ENCODE measurements at places on chromosomes 3 and 15.

DNA sequence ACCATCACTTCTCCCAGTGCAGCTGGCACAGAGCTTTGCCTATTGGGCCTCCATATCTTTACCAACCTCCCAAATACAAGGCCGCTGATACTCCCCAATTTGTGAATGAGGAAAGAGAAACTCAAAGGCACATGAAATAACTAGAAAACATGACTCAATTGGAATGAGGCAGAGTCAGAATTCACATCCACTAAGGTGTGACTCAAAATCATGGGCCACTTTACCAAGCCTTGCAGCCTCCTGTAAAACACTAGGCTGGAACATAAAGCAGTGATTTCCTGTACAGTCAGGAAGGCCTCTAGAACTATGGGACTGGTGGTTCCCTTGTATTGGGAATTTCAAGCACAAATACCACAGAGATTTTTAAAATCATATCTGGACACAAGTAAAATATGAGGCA, 128.6 kb downstream of the DCLK3 start:
- no peak for DNase-seq

GRCh38 chr3:60282866-60283265, 968.4 kb downstream of the FHIT start:
- no peak for DNase-seq

- no peak for DNase-seq
Observed at GRCh38 chr3:57659806-57660439, 33.0 kb downstream of the DENND6A start.

GRCh38 chr15:38524156-38524555, 40.5 kb downstream of the RASGRP1 start:
- DNase-seq, result no peak

GRCh38 chr3:72319194-72320094, 528.8 kb downstream of the SHQ1 start:
- DNase-seq, result no peak

DNA sequence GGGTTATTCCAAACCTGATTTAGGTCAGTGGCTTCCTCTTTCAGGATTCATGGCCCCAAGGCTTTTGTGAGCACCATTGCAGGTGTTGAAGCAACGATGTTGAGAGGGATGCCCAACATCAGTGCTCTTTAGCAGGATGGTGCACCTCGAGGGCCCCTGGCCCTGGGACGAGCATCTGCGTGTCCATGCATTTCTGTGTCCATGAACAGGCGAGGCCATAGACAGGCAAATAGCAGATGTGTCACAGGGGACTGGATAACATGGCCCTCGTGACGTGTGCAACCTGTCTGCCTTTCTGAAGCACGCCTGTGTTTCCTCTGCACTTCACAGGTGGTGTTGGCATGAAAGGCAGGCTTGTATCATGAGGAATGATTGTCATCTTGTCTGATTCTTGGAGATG, 132.3 kb downstream of the SNRPN start:
- no peak for DNase-seq

DNA sequence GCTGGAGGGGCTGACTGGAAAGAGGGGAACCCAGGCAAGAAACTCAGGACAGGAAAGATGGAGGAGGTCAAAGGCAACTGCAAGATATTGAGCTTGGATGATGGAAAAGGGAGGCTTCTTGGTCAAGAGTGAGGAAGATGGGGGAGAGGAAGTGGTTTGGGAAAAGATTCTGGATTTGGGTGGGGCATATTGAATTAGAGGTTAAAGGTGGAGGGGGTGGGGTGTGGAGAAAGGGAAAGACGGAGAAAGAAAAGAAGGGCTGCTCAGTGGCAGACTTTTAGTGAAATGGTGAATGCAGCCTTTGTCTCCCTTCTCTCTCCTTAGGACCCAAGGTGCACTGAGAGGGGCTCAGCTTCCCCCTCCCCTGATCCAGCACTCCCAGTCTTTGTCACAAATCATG, 655 bp upstream of the FAM3D start:
- DNase-seq, result no peak

- no peak for DNase-seq
Observed at GRCh38 chr3:188680605-188681004, 491.2 kb upstream of the TPRG1 start.

DNA sequence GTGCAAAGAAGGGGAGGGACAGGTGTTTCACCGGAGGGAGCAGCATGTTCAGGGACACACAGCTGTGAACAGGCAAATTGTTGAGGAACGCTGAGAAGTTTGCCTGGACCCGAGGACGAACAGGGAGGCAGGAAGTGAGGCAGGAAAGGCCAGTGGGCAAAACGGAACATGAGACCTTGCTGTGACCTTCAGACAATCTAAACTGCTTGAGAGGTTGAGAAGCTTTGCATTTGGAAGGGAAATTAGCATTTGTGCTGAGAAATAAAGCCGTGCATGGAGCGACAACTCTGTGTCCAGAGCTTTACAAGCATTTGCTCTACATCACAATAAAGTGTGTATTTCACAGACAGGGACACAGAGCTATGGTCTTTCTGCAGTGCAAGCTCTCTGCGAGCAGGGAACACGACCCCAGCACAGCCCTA, 47.9 kb downstream of the CDC25A start:
- no peak for DNase-seq

- no peak for DNase-seq
Observed at GRCh38 chr3:109548192-109548938, 211.0 kb upstream of the DPPA4 start.

- DNase-seq, result no peak
Observed at GRCh38 chr3:108006881-108007331, 83.9 kb downstream of the CD47 start.

DNA sequence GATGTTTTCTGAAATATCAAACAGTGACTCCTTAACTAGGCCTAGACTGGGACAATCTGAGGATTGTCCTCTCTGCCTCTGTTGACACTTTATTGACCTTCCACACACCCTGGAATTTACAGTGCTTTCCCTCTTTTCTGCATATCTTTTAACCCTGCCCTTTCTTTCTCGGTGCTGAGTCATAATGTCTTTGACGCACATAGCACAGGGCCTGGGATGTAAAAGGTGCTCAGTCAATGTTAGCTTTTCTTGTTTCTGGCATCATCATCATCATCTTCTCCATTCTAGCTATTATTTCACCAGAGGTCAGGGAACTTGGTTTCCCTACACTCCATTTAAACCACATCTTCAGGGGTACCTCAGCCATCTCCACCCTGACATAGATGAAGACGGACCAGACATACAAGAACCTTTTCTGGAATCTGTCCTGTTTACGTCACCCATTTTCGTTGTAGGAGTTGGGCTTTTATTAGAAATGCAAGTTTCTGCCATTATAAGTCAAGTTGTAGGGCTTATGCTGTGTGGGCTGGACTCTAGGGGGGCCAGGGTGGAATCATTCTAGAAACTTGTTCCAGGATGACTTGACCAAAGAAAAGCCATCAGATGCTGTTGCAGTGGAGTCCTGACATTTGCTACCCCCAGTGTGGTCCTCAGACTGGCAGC, 46.6 kb downstream of the ZBTB38 start:
- no peak for DNase-seq

DNA sequence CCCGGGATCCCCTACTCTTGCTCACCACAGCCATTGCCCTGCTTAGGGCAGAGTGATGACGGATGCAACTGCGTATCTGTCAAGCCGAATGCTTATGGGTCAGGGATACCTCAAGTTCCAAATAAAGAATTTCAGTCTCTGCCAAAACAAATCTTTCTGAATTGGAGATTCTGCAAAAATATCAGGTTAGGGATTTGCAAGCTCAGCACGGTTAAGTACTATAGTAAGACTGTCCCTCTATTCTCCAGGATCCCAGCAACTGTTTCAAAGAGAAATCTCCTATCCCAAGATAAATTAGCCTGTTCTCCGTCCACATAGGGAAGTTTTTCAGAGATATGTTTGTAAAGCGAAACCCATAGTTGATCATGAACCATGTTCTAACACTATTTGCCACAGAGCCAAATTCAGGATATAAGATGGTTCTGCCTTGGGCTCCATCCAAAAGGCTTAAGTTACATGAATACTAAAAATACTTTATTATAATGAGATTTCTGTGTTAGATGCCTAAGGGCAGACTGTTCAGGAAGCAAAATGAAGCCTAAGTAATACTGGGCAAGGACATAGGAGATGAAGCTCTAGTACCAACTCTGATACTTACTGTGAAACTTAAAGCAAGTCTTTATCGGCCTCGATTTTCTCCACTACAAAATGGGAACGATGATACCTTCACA, 100.1 kb upstream of the LPP start:
- no peak for DNase-seq

GRCh38 chr3:193812078-193812725, 219.2 kb downstream of the OPA1 start:
- DNase-seq, result no peak

GRCh38 chr3:128274837-128275236, 121.6 kb downstream of the EEFSEC start:
- DNase-seq, result no peak

- DNase-seq, result no peak
Observed at GRCh38 chr15:77180757-77181156, 109.8 kb upstream of the TSPAN3 start.

- no peak for DNase-seq
Observed at GRCh38 chr3:70383360-70383831, 71.0 kb upstream of the MDFIC2 start.

DNA sequence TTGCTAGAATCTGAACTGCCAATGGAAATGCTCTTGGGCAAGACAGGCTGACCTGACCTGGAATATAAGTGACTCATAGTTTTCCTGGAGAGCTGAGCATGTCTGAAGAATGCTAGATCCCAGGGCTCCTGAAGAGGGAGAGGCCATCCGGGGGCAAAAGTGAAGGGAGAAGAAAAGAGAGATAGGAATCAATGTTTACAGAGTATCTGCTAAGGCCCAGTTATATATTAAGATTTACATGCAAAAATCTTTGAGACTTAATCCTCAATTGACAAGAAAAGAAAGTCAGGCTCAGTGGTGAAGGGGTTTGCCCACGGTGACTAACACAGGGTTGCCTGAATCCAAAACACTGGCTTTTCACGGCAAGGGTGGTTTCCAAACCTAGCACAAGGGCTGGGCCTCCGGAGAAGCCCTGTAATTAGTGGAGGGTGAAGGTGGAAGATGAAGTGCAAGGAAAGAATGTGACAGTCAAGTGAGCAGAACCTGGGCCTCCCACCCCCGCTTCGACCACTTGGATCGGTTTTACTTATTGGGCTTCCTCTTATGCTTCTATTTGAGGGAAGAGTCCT, 91.7 kb upstream of the FGF12 start:
- DNase-seq, result no peak

DNA sequence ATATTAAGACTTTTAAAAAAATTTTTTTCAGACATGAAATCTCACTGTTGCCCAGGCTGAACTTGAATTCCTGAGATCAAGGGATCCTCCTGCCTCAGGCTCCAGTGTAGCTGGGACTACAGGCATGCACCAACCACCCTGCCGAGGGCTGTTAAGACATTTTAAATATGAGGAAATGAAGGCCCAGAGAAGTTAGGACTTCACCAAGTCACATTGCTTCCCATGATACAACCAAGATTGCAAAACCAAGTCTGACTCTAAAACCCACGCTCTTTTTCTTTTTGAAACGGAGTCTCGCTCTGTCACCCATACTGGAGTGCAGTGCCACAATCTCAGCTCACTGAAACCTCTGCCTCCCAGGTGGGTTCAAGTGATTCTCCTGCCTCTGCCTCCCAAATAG, 28.0 kb downstream of the PTPN9 start:
- no peak for DNase-seq

DNA sequence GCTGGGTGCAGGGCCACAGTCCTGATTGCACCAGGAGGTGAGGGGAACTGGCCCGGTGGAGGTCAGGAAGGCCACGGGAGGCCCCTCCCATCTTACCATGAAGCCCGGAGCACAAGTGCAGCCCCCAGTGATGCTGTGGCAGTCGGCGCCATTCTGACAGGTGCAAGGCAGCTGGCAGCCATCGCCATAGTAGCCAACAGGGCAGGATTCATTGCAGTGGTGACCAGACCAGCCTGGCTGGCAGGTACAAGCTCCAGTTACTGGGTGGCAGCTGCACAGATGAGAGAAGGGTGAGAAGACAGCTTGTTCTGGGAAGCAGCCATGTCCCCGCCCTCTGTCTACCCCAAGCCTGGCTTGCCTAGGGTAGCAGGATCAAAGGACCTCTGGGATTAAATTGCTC, 88.2 kb downstream of the RAB11A start:
- DNase-seq, result no peak

- DNase-seq, result peak; percentile 66
Observed at GRCh38 chr15:73972984-73973682, 19.0 kb downstream of the STOML1 start.

GRCh38 chr15:42577514-42578031, 2.2 kb downstream of the STARD9 start:
- no peak for DNase-seq

GRCh38 chr3:133832802-133833144, 27.2 kb downstream of the SRPRB start:
- no peak for DNase-seq

DNA sequence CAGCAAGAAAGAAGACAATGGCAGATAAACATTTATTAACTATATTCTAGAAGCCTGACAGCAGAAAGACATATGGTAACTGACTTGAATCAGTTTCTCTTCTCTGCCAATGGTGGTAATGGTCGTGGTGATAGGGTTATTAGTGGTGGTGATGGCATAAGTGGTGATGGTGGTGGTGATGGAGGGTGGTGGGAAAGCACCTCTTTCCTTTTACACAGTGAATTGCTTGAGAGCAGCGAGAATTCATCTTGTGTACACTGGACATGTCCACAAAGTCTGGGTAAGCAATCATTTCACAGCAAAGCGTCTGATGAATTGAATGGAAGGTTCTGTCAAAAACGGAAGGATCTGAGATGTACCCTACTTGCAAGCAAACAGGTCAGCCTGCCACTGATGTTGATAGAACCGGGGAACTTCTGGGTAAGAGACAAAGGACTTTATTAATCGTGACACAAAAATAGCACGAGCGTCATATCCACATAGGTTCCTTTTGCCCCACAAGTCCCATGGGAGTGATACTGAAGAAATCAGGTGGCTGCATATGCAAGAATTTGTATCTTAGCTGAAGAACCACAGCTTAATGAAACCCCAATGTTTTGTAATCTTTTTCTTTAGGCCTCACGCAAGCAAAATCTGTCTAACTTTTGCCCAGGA, 23.5 kb upstream of the TBC1D5 start:
- DNase-seq, result no peak

GRCh38 chr3:148896062-148896461, 31.0 kb downstream of the CPA3 start:
- DNase-seq, result no peak

- DNase-seq, result no peak
Observed at GRCh38 chr3:115040673-115041286, 106.3 kb downstream of the ZBTB20 start.

GRCh38 chr3:4584456-4585249, 91.5 kb downstream of the ITPR1 start:
- no peak for DNase-seq

DNA sequence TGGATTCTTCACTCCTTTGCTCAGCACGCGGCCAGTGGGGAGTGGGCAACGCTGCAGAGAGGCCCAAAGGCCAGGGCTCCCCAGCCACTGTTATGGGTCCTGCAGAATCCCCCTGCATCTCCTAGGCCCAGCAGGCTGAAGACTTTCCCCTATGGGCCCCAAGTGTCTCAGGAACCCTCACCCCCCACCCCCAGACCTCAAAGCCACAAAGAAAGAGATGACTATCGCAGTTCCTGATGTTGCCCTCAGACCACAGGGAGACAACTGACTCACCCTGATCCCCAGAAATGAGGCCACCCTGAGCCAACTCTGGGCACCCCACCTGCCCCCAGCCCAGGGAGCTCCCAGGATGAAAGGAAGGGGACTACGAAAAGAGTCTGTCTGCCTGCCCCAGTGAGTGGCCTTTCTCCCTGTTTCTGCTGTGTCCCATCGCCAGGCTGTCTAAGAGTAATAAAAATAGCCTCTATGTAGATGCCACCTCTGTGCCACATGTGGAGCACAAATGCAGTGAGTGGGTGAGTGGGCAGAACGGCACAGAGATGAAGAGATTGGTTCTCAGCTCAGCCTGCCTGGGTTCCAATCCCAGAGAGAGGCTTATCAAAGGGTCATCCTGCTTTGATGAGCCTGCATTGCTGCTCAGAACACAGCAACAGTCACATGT, 283.0 kb downstream of the UACA start:
- DNase-seq, result no peak

Measured in activated B cell treated with CpG ODN at 0.5 μM for 24 hours (primary cell).